Stimulated activated CD8-positive, alpha-beta memory T cell treated with anti-CD3 and anti-CD28 coated beads, Interleukin-4, amount 100 ng/mL, for 1 hour (primary cell): ENCODE measurements at places on chromosomes 4 and X.

GRCh38 chrX:19879735-19880378 is 7.5 kb downstream of the SH3KBP1 start:
- no peak for DNase-seq

DNA sequence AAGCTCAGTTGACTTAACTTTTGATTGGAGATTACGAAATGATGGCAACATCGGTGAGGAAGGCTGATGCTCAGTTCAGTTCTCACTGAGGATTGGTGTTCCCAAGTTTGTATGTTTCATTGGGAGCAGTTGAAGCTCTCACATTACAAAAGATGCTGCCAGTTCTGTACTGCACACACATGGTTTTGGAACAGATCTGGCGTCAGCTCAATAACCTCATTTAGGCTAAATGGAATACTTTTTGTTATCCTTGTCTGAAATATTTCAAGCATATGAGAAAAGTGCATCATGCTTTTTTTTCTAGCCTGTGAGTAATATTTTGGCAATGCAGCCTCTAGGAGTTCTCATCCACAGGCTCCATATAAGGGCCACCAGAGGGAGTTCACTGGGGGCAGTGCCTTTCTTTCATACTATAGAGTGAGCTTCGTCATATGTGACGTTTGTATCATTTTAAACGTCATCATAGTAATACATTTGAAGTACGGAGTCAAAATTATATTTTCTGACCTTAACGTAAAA is 4.1 kb downstream of the ENPEP start:
- no peak for DNase-seq

DNA sequence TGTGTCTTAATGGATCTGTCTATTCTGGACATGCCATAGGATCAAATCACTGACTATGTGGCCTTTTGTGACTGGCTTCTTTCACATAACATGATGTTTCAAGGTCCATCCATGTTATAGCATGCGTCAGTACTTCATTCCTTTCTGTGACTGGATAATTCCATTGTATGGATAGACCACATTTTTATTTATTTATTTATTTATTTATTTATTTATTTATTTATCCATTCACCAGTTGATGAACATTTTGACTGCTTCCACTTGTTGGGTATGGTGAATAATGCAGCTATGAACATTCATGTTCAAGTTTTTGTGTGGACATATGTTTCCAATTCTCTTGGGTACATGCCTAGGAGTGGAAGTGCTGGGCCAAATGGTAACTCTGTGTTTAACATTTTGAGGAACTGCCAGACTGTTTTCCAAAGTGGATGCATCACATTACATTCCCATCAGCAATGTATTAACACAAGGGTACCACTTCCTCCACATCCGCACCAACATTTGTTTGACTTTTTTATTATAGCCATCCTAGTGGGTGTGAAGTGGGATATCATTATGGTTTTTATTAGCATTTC is 14.0 kb downstream of the RTL5 start:
- DNase-seq: no peak

DNA sequence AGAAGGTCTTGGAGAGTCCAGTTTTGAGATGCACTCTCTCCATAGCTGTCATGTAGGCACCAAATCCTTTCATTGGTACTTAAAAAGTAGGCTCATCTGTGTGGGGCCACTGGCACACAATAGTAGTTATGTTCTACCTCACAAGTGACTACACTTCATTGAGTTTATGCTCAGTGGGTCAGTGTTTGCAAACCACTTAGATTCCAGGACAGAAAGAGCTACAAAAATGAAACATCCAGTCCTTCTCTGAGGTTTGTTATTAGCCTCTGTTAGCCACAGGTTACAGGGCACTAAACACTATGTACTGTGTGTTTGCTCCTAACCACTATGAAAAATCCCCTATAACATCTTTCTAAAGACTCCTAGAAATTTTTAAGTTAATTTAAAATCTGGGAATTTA is 13.8 kb downstream of the RAB28 start:
- no peak for DNase-seq

- no peak for DNase-seq
These were observed 768.2 kb downstream of the KCTD8 start for GRCh38 chr4:43680421-43680820.

GRCh38 chr4:152488246-152488645 is 47.6 kb downstream of the FBXW7 start:
- no peak for DNase-seq

DNA sequence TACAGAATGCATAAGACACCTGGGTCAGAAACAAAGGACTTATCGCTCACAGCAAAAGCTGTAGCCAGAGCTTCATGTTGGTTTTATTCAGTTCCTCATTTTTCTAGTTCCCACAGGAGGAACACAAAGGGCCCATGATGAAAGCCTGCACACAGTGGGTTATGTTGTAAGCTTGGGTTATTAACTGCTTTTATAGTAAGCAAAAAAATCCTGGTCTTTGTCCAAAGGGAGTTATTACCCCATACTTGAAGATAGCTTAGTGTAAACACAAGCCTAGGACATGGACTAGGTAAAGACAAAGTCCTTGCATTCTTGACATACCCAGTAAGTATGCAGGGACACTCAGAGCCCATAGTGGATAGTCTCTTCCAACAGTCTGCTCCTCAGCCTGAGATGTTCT is 11.7 kb downstream of the BBS12 start:
- no peak for DNase-seq

GRCh38 chr4:5942947-5943346 is 50.1 kb upstream of the CRMP1 start:
- no peak for DNase-seq

DNA sequence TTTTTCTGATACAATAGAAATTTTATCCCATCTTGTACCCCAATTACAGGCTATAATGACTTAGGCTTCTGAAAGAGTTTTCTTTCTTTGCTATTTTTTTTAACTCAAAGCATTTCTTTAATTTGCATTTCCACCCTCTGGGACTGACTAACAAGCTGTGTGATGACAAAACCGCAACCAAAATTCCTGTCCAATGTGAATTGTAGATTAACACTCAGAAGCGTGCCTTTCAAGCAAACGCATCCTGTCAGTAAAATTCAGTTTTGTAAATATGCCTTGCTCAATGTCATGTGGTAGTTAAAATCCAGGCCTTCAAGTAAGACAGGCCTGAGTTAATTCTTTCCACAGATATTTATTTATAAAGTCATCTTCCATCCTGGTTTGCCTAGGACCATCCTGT is 50.3 kb downstream of the STK32B start:
- DNase-seq: no peak

DNA sequence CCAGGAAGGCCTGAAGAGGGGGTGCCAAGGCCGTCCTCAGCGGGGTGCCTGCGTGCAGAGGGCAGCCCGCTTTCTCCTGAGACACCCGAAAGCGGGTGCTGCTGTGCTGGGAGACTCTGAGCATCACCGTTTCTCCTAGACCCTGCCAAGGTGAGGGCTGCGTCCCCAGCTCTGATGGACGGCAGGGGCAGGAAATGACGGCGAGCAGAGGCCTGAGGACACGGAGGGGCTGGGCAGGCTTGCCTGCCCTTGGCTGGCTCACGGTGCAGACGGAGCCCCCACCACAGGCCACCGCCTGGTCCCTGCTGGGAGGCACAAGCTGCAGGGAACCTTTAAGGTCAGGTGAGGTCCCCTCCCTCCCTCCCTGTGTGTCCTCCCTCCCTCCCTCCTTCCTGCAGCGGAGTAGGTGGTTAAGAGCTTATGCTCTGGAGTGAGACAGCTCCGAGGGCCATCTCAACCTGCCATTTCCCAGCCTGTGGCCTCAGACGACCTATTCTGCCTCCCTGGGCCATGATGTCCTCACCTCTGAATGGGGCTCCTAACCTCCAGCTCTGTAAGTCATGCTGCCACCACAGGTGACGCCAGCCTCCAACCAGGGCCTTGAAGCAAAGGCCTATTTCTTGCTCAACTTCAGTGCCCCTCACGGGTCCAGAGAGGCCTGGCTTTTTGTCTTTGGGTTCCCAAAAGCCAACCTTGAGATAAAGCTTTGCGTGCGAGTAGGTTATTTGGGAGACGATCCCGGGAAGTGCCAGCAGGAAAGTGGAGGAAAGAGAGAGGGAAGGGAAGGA is 54.2 kb upstream of the GRPEL1 start:
- no peak for DNase-seq

- DNase-seq: no peak
These were observed 33.1 kb upstream of the CDKN2AIP start for GRCh38 chr4:183411291-183411861.

GRCh38 chrX:1205681-1206611 is 6.5 kb downstream of the CRLF2 start:
- no peak for DNase-seq

- DNase-seq: no peak
These were observed 23.2 kb upstream of the ADD1 start for GRCh38 chr4:2820216-2820982.

- no peak for DNase-seq
These were observed 34.9 kb upstream of the IL1RAPL1 start for GRCh38 chrX:28552322-28552721.

- DNase-seq: no peak
These were observed 167.3 kb downstream of the SLIT2 start for GRCh38 chr4:20418861-20419451.

DNA sequence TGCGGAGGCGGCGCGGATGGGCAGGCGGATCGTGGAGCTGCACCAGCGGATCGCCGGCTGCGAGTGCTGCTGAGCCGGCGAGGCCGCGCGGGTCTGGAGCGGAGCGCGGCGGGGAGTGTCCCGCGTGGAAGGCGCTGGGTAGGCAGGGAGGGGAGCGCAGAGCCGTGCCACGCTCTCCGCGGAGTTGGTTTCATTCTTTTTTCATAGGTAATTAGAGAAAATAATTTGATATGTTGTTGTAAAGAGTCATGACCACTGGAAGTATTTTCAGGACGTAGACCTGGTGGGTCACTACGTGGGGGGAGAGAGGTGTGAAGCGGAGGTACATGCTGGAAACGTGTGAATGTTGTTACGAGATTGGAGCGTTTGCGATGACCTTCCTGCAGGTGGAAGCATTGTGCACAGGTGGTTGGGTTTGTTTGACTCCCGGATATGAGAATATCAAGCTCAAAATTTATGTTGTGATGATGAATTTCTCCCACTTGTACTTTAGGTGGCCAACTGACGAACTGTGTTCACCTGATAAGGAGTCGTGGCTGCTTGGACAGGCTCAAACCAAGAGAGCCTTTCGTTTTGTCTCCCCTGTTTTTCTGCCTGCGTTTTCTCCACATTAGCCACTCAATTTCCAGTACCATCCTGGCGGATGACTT is 19.1 kb upstream of the S100P start:
- DNase-seq: no peak

DNA sequence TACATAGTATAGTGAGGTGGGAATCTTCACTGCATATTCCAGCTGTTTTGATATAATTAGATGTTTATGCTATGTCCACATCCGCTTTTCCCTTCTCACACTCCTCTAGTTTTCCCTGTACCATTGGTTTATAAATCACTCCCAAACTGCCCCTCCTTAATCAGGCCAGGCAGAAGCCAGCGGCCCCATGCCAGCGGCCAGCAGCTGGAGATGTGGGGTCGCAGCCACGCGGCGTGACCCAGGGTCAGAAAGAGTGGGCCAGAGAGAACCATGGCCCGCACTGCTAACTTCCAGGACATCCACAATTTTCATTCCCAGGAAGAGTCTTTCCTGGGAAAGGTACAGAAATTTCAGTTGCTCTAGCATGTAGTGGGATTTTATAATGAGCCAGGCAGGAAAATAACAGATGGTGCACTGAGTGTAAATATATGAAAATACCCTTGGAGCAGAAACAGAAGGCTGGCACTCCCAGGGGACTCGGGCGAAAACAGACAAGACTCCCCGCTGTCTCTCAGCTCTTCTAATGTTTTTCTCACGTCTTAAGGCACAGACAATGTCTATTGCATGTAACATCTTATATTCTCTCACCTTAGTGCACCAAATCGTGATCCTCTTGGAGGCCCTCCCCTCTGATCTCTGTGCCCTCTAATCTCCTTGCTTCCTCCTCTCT is 145.9 kb upstream of the ZFP42 start:
- DNase-seq: no peak

DNA sequence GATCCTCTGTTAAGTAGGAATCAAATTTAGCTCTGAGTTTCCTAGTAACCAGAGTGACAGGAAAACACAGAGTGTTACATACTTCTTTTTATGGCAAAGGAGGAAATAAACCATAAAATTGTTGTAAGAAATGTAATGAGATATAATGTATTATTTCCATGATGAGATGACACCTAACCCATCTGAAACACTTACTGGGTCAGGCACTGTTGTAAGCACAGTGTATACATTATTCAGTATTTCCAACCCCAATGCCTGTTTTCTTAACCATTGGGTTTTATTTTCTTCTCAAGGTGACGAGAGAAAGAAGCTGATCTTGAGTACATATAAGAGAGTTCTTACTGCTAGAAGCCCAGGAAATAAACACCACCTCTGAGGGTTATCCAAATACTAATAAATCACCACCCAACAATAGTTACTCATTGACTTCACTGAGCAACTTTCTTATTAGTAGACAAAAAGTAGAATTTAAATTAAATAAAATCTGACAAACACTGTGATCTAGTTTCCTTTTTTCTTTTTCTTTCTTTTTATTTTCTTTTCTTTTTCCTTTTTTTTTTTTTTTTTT is 4.2 kb upstream of the ENAM start:
- no peak for DNase-seq

GRCh38 chrX:103999234-103999633 is 14.3 kb downstream of the H2BW1 start:
- no peak for DNase-seq

GRCh38 chr4:104641418-104641817 is 146.7 kb upstream of the CXXC4 start:
- no peak for DNase-seq

DNA sequence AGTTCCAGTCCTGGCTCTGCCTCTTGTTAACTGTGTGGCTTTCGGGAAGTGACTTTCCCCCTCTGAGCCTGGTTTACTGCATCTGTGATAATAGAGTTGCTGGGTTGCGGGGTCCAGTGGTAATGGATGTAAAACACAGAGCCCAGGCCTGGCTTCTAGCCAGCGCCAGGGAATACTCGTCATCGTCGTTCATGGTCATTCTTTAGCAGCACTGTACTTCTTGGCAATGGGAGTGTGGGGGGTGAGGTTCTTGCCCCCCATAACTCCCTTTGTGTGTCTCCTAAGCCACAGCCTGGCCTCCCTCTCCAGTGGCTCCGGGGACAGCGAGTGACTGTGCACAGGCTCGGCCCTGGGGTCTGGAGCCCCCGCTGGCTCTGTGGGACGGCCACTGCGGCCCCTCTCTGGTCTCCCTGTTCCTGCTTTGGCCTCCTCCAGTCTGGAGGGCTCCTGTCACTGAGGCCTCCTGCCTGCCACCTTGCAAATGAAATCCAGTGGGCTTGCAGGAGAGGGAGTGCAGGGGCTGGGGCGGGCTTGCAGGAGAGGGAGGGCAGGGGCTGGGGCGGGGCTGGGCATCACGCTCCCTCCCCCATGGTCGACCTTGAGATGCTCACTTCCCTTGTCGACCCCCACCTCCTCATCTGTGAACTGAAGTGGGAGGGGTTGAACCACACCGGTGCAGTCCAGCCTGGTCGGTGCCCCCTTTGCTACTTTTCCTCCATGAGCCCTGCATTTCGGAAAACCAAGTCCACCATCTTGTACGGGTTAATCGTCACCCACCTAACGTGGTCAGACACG is 13.2 kb downstream of the PSAPL1 start:
- no peak for DNase-seq

- no peak for DNase-seq
These were observed 235.5 kb upstream of the ACTRT1 start for GRCh38 chrX:128287693-128288092.

- DNase-seq: no peak
These were observed 9.1 kb downstream of the GRPEL1 start for GRCh38 chr4:7058792-7059191.

GRCh38 chr4:64713256-64713840 is 304.1 kb upstream of the TECRL start:
- DNase-seq: no peak
